ENCODE measurements at places on chromosomes 6 and 20.

DNA sequence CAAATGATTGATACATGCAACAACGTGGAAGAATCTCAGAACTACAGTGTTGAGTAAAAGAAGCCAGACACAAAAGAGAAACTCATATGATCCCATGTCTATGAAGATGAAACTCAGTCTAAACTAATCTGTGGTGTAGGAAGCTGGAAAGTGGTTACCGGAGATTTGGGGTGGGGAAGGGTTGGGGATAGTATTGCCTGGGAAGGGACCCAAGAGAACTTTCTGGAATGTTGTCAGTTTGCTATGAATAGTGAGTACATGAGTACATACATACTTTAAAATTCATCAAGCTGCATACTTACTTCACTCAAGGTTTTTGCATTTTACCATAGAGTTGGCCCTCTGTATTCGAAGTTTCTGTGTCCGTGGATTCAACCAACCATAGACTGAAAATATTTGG lies 106.0 kb downstream of the SAMD5 start:
- DNase-seq: no peak

DNA sequence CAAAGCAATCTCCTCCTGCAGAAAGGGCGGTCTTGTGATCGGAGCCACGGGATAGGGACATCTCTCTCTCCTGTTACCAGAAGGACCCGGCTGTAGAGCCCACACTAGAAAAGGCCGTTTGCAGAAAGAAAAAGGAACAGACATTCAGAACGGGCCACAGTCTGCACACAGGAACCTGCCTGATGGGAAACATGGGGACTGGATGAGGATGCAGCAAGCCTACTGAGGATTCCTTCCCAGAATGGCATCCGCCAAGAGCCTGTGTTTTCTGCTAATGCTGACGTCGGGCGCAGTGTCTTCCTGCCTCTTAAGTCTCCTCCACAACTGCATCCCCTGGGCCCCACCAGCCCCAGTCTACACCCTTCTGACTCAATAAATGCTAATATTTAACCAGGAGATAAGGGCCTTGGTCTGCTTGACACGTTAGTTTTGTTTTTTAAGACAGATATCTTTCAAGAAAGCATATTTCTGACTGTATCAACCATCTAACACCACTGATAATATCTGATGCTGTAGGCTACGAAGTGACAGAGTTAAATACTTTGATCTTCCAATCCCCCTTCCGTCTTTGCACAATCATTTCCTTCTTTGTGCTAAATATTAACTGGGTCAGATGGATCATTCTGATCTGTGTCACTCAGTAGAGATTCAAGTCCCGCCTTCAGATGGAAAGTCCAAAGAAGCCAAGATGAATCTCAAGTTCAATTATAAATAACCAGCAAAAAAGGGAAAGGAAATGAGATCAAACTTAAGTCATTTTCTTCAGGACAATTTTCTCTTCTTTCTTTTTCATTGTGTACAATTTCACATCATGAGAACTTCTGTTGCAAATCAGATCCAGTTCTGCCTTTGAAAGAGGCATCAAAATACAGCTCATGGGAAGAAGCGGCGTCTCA lies 20.7 kb downstream of the FAM50B start:
- no peak for DNase-seq

DNA sequence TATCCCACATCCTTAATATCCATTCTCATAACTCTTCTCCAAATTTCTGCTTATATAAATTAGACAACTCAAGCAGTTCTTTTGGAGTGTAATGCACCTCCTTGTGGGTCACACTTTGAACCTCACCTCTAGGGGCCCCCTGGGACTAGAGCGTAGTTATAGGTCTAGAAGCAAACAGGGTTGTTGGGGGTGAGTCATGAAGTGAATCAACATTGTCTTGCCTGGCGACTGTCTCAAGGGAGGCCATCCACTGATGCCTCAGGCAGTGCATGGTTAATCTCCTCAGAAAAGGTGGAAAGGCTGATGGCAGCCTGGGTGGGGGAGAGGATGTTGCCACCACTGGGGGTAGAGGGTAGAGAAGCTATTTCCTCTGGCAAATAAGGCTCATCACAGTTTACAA lies 129.1 kb downstream of the TNFRSF21 start:
- DNase-seq: no peak

- no peak for DNase-seq
Observed at GRCh38 chr20:22560817-22561216, 23.6 kb downstream of the FOXA2 start.

DNA sequence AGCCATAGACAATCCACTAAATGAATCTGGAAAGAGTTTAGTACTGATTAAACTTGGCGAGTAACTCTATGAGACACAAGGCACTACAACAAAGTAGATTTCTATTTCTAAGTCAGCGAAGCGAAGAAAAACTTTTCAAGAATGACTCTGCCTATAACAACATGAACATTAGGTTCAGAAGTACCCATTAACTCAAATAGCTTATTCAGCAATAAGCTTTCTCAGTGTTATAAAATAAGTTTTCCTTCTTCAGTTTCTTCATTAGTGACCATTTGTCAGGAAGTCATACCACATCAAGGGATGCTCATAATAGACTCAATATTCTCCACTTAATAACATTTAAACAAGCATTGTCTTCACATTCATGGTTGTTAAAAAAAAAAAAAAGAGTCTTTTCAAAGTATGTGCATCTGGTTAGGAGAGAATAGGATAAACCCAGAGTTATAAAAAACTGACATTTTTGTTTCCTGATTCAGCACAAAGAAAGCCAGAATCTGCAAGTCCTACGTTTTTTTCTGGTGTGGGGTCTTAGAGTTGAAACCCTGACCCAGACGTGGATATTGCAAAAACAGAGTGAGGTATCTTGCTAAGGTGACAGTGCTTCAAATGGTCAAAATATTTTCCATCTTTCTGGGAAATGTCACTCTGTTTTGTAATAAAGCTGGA lies 148.2 kb upstream of the PREP start:
- DNase-seq: no peak

GRCh38 chr6:149012040-149012545 lies 265.3 kb downstream of the UST start:
- DNase-seq: no peak

DNA sequence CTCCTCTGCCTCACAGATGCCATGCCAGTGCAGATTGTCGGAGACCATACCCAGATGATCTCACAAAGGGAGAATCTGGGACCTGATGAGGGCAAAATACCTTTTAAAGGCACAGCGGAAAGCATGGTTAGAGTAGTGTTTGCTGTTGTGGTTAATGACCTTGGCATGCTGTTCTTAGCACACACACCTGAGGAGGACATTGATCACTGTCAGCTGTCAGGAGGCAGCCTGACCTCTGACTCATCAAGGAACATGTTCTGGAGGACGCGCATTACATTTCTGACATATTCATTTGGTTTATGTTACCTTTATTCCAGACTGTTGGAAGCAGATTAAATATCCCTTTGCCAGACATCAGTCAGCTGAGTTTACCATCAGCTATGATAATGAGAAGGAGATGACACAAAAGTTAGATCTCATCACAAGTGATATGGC lies 57.1 kb downstream of the GOPC start:
- DNase-seq: no peak
